ENCODE measurements at places on chromosomes 16 and 17. TPM values are rescaled to one million over a fixed set of nuclear protein-coding genes. Genes with fewer than 3 reads are reported as not detected.

Gene PTX4
- 0.23 TPM for total RNA-seq

Gene KRT33B
- not detected for total RNA-seq

Gene TNFRSF17
- total RNA-seq = 3.9 TPM

Gene TBC1D3B
- total RNA-seq = 0.69 TPM

Gene DNAAF8
- 2.1 TPM for total RNA-seq

Gene DNAH3
- total RNA-seq = 3.7 TPM
